ENCODE measurements at places on chromosomes 5 and 9.

GRCh38 chr5:81425569-81425968, 31.6 kb upstream of the ACOT12 start:
- no peak for DNase-seq

DNA sequence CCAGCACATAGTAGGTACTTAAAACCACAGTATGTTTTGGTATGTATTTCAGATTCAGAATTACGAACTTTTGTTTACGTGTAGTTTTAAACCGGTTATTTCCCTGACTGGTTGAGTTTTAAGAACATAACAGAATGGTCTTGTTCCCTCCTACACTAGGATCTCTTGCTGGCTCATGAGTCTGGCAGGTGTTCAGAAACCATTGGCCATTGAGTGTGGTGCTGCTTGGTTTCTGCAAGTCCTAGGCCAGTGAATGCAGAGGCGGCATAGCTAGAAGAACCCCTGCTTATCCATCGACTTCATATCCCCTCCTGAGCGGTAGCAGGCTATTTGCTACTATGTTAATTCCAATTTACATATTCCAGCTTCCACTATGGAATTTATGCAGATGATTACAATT, 65.6 kb downstream of the GPR21 start:
- no peak for DNase-seq

GRCh38 chr9:74132986-74133385, 364.1 kb upstream of the RORB start:
- DNase-seq = no peak

GRCh38 chr5:161007879-161008278, 155.9 kb upstream of the ATP10B start:
- no peak for DNase-seq

GRCh38 chr9:133351526-133351907, 3.5 kb downstream of the RPL7A start:
- DNase-seq = no peak

DNA sequence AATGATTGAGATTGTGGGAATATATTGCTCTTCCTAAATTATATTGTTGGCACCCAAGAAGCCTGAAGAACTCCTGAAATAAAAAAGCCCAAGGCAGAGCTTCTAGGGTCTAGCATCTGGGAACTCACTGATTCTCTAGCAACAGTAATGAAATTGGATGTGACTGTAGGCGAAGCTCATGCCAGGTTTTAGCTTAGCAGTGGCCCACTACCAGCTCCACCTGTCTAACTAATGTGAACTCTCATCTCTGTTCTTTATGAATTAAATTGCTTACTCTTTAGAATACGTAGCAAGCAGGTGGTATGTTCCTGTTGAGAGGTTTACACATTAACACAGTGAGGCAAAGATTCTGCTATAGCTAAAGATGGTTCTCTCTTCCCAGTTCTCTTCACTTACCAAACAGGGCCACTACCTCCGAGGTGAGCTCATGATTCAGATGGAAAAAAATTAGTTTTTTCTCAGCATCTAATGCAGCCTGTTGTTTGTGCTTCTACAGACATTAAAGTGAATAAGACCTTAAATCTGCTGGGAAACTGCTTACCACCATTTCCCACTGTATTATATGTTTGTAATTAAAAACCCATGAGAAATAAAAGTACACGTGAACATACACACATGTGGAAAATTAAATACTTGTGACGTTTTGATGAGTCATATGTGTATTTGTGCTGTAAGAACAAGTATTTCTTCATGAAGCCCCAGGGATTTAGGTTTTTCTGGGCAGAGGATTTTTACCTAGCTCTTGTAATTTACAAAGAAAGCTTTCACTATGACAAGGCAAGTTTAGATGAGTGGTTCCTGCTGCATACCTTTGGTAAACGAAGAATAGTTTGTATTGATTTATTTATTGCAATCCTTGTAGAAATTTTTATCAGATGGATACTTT, 360.1 kb downstream of the KDM4C start:
- DNase-seq = no peak

DNA sequence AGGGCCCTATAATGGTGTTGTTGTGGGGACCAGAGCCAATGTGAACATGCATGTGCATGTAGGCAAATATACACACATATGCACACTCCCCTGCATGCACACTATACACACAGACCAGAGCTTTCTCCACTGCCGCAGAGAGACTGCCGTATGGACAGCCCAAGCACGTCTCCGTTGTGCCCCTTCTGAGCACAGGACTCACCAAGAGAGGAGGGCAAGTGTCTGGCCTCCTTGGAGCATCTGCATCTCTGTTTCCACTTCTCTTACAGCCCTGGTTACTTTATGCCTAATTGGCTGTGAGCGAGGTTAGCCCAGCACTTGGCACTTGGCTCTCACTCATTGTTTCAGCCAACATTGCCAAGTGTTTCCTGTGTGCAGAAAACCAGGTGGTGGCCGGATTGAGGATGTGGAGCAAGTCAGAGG, 30.4 kb downstream of the CSF2 start:
- no peak for DNase-seq

DNA sequence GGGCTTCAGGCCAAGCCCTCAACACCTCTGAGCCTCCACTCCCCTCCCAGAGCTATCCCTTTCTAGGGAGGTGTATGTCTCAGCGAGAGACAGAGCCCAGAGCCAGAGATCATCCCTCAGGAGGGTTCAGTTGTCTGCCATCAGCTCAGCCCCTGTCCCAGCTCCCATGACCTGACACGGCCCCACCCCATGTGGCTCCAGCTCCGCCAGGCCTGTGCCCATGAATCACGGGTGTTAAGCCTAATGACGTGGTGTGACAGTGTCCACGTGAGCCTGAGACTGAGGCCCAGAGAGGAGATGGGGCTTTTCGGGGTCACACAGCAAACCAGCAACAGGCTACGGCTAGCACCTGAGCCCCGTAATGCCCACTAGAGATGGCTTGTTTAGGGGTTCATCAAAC, 60.9 kb upstream of the ORM1 start:
- DNase-seq = no peak

DNA sequence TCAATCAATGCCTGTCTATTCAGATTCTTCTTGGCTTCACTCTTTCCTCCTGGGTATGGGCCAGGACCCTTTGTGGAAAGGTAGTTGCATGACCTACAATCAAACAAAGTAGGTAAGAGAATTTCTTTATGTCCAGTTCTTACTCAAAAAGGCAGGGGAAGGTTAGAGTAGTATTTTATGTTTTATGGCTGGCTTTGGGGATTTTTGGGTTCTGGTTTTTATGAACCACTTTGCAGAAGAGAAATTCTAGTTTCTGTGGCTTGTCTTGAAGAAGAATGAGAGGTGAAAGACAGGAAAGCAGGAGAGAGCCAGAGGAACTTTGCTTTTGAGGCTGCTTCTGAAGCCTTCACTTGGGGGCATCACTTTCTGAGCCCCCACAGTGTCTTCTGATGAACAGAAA, 14.7 kb upstream of the CRHBP start:
- DNase-seq = no peak

DNA sequence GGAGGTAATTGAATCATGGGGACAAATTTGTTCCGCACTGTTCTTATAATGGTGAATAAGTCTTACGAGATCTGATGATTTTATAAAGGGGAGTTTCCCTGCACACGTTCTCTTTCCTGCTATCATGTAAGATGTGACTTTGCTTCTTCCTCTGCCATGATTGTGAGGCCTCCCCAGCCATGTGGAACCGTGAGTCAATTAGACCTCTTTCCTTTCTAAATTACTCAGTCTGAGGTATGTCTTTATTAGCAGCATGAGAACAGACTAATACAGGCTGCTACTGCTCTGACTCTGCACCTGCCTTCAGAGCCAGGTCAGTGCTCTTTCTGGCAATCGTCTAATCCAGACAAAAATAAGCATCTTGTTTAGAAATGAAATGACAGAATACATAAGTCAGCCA, 479.2 kb upstream of the TUSC1 start:
- DNase-seq = no peak

- no peak for DNase-seq
These were observed 340.3 kb upstream of the WWC1 start for GRCh38 chr5:167951116-167951515.

- no peak for DNase-seq
These were observed 8.1 kb downstream of the SPDL1 start for GRCh38 chr5:169591636-169592035.

DNA sequence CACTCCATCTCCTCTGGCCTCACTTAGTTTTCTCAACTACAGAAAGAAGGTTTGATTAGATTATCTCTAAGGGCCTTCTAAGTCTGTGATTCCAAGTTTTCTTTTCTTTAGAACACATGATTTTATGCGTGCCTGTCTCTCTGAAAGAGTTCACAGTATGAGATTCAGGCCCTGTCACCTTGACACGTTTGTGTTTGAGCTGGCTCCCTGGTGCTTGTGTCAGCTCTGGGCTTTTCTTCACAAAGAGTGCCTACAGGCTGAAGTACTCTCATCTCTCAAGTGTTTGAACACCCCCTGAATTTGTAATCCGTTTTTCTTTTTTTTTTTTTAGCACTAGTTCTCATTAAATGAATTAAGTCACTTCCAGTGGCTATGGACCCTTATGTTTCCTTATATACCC, 306.9 kb upstream of the C9orf72 start:
- DNase-seq = no peak

GRCh38 chr9:120561709-120562108, 18.3 kb downstream of the CDK5RAP2 start:
- DNase-seq = no peak

GRCh38 chr5:178418471-178419010, 171.7 kb downstream of the COL23A1 start:
- no peak for DNase-seq

GRCh38 chr5:112379542-112380325, 39.3 kb downstream of the EPB41L4A start:
- no peak for DNase-seq

DNA sequence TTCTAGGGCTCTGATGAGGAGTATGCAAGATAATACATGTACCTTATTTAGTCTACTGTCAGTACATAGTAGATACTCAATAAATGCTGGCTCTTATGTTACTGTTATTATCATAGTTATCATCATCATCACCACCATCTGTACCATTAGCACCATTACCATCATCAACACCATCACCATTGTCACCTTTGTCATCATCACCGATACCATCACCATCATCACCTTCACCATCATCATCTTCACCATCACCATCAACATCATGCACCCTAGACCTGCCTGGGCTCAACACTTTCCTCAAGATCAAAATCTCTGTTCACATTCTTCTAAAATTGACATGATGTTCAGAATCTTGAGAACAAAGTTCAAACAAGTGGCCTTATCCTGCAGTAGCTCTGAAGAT, 126.2 kb upstream of the PANK3 start:
- no peak for DNase-seq

DNA sequence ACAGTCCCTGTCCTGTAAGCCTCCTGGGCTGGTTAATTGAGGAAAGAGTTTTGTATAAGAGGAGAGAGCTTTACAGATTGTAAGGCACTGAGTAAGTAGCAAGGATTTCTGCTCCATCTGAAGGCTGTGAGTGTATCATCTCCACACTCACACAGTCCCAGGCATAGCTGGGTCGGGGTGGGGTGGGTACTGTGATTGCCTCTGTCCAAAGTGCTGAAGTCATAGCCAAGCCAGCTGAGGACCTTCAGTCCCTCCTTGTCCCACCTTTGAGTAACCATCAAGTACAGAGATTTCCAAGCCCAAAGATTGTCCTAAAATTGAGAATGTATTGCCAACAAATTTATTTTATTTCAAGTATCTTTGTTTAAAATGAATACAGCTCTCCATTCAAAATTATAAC, 5.5 kb upstream of the DNAJB5 start:
- DNase-seq = no peak

DNA sequence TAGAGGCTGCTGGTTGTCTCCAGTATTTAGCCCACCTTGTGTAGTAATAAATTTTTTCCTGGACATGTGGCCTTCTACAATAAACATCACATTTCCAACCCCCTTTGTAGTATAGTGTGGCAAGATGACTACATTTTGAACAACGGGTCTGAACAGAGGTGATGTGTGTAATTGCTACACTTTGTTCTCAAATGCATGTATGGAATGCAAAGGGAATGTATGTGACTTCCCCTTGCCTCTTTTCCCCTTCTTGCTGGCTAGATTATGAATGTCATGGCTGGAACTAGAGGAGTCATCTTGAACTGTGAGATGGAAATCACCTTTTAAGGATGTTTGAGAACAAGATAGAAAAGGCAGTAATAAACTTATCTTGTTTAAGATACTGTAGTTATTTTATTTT, 54.5 kb downstream of the PRR16 start:
- no peak for DNase-seq

DNA sequence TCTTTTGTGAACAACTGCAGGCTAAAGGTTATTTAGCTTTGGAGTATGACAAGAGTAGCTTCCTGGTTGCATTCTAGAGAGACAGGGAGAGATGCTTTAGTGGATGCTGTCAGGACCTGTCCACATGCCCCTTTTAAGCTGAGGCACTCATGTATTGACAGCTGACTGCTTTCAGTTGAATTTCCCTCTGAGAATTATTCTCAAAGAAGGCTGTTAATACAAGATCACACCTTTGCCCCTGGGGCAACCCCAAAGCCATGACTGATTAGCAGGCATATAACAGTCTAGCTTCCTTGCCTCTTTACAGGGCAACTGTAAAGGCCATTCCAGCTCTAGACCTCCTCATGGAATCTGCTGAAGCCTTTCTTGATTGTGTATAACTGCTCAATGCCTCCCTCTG, 117.6 kb upstream of the ATP10B start:
- DNase-seq = no peak

GRCh38 chr5:142825378-142826089, 55.4 kb downstream of the ARHGAP26 start:
- DNase-seq = no peak

Data from activated T-cell treated with anti-CD3 and anti-CD28 coated beads for 48 hours (primary cell).